ENCODE measurements at places on chromosomes 13 and 19.

- DNase-seq, result no peak
Observed at GRCh38 chr13:38662362-38662761, 24.5 kb upstream of the FREM2 start.

GRCh38 chr13:73722120-73722519 is 412.1 kb downstream of the KLF12 start:
- no peak for DNase-seq

- DNase-seq, result no peak
Observed at GRCh38 chr19:6378041-6378440, 2.3 kb upstream of the PSPN start.

DNA sequence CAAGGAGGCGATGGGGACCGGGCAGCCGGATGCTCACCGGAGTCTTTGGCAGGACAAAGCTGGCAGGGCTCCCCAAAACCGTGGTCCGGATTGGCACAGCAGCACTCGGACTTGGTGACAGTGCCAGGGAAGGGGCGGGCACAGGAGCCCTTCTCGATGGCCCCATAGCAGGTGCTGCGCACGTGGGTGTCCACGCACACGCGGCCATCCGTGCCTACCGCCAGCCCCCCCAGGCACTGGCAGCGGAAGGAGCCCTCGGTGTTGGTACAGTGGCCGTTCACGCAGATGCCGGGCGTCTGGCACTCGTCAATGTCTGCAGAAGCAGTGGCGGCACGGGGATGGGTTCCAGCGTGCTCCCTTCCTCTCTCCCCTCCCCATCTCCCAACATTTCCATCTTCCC is 17.9 kb downstream of the FBN3 start:
- DNase-seq, result no peak

GRCh38 chr13:32448972-32449371 is 21.0 kb upstream of the N4BP2L1 start:
- no peak for DNase-seq

GRCh38 chr13:98941126-98941525 is 36.7 kb downstream of the DOCK9 start:
- peak; percentile 28 for DNase-seq

DNA sequence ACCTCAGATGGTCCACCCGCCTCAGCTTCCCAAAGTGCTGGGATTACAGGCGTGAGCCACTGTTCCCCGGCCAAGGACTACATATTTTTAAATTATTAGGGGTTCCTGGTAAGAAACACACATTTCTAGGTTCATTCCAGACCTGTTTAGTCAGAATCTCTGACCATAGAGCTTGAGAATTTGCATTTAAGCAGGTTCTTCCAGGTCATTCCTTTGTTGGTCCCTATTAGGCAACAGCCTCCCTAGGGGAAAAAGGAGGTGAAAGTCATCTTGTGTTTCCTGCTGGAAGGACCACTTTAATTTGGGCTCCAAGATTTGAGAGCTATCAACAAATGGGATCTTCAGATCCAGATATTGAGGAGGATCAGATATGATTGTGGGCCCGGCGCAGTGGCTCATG is 16.3 kb downstream of the S1PR2 start:
- no peak for DNase-seq

GRCh38 chr13:33537026-33537425 is 251.5 kb upstream of the STARD13 start:
- DNase-seq, result no peak

- DNase-seq, result no peak
Observed at GRCh38 chr19:8904597-8904996, 72.4 kb downstream of the MBD3L1 start.

DNA sequence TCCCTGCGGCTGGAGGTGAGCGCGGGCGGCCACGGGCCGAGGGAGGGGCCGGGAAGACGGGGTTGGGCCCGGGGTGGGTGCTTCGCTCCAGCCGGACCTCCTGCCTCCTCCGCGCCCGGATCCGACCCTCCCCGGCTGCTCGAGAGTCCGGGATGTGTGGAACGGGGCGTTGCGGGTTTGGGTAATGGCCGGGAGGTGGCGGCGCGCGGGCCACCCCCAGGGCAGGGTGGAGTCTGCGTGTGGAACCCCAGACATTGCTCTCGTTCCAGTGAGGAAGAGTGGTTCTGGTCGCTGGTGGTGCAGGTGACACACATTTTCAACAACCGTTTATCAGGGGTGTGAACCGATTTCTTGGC is 38.8 kb downstream of the ARHGEF7 start:
- no peak for DNase-seq

GRCh38 chr19:40815223-40815622 is 16.2 kb downstream of the EGLN2 start:
- DNase-seq, result no peak

GRCh38 chr19:27966390-27966816 is 1246.5 kb downstream of the UQCRFS1 start:
- DNase-seq, result peak; percentile 36

- DNase-seq, result no peak
Observed at GRCh38 chr13:113667771-113668490, 912 bp downstream of the GRK1 start.

- DNase-seq, result no peak
Observed at GRCh38 chr19:39237200-39238184, 7.3 kb downstream of the IFNL3 start.

- no peak for DNase-seq
Observed at GRCh38 chr19:51710163-51710562, 13.6 kb downstream of the HAS1 start.

DNA sequence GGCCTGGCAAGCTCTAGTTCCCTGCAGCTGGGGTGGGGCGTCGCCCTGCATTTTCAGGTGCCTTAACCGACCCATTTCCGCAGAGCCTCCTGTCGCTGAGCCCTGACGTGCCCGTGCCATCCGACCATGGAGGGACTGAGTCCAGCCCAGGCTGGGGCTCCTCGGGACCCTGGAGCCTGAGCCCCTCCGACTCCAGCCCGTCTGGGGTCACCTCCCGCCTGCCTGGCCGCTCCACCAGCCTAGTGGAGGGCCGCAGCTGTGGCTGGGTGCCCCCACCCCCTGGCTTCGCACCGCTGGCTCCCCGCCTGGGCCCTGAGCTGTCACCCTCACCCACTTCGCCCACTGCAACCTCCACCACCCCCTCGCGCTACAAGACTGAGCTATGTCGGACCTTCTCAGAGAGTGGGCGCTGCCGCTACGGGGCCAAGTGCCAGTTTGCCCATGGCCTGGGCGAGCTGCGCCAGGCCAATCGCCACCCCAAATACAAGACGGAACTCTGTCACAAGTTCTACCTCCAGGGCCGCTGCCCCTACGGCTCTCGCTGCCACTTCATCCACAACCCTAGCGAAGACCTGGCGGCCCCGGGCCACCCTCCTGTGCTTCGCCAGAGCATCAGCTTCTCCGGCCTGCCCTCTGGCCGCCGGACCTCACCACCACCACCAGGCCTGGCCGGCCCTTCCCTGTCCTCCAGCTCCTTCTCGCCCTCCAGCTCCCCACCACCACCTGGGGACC is 1.2 kb downstream of the ZFP36 start:
- DNase-seq, result no peak

GRCh38 chr19:39833464-39834286 is at the start of gene DYRK1B:
TSS of gene DYRK1B (minus strand) at chr19:39834162. CDS start at chr19:39831867, 2,295 bp downstream.
- DNase-seq, result peak; percentile 95

- DNase-seq, result no peak
Observed at GRCh38 chr13:44373601-44374347, at the start of gene SERP2. TSS of gene SERP2 (plus strand) at chr13:44373824. CDS start at chr13:44374026, 202 bp downstream.

DNA sequence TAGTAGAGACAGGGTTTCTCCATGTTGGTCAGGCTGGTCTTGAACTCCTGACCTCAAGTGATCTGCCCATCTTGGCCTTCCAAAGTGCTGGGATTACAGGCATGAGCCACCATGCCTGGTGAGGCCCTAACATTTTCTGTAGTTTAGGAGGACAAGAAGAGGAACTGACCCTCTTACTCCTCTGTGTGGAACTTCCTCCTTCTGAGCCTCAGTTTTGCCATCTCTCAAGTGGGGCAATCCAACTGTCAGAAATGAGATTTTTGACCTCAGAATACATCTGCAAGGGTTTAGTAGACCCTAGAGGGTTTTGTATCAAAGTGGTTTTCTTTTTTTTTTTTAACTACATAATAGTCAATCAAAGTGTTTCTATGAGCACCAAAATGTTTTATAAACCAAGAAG is 2.4 kb downstream of the DKKL1 start:
- DNase-seq, result no peak

DNA sequence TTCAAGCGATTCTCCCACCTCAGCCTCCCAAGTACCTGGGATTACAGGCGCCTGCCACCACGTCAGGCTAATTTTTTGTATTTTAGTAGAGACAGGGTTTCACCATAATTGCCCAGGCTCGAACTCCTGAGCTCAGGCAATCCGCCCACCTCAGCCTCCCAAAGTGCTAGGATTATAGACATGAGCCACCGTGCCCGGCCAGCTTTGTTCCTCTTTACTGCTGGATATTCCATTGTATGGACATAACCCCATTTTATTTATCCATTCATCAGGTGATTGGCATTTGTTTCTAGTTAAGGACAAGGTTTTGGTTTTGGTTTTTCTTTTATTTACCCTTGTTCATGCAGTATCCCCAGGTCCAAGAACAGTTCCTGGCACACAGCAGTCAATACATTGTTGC is 4.1 kb upstream of the RPS9 start:
- DNase-seq, result peak; percentile 75

DNA sequence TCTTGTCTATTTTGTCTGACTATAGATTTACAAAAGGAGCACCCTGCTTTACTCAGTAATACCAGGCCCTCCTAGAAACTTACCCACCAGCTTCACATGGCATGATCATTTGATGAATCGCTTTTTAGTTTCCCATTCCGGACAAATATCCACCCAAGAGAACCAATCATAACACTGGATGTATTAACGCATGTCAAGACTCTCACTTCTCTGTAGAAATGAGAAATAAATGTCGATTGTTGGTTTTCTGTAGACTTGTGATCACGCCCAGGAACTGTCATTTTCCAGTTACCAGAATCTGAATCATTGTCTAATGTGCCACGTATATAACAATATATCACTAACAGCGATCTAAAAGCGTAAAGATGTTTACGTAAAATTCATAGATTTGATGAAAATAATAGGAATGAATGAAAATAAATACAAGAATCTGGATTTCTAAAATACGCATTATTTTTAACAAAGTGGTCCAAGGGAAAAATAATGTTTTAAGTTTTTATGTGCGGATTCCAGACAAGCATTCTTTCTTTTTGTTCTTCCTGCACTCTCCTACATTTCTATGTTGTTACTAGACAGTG is 14.0 kb downstream of the CDX2 start:
- DNase-seq, result no peak

DNA sequence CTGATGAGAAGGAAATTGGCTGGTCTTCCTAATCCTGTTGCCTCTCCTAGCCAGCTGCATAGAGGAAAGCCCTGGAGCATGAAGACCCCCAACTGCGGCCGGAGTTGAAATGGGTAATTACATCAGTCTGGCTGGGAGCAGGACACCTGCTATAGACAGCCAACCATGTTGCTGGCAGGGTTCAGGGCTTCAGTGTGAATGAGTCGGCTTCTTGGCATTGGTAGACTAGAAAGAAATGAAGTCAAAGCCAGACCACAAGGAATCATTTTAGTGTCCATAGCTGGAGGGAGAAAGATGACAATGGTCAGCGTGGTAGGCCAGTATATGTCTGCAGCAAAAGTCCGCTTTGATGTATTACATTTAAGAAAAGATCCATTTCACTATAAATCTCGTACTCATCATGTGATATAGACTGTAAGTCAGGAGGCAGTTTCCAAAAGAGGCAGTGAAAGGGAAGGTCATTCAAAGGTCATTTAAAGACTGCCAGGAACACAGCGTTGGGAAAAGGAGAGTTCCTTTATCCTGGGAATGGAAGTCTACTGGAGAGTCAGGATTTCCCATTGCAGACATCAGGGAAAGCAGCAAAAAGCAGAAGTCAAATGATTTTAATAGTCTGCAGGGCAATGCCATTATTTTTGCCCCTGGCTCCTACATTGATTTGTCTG is 262.7 kb downstream of the DNAJC15 start:
- DNase-seq, result no peak

- DNase-seq, result no peak
Observed at GRCh38 chr13:46586751-46587514, 34.0 kb downstream of the LRCH1 start.

DNA sequence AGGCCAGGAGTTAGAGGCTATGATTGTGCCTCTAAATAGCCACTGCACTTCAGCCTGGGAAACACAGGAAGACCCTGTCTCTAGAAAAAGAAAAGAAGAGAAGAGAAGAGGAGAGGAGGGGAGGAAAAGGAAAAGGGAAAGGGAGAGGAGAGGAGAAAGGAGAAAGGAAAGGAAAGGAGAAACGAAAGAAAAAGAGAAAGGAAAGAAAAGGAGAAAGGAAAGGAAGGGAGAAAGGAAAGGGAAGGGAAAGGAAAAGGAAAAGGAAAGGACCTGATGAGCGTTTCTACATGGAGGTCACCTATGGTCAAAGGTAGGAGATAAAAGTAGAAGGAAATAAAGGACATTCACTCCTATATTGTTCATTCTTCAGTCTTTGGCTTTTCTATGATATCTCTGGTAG is 109.1 kb upstream of the TRPC4 start:
- DNase-seq, result no peak

DNA sequence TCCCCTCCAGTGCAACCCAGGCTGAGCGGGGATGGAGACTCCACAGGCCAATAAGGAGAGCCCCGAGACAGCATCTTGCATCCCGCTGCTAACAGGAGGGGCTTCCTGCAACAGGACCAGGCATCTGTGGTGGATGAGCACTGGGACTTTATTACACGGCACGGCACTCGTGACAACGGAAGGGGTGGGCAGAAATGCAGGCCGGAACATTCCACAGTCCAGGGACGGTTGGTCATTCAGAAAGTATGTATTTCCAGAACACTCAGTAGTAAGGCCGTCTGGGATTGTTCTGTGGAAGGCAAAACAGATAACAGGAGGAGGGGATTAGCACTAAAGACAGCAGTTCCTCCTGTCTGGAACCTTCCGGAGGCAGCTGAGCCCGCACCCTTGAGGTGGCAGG is 3.3 kb upstream of the TM6SF2 start:
- no peak for DNase-seq

DNA sequence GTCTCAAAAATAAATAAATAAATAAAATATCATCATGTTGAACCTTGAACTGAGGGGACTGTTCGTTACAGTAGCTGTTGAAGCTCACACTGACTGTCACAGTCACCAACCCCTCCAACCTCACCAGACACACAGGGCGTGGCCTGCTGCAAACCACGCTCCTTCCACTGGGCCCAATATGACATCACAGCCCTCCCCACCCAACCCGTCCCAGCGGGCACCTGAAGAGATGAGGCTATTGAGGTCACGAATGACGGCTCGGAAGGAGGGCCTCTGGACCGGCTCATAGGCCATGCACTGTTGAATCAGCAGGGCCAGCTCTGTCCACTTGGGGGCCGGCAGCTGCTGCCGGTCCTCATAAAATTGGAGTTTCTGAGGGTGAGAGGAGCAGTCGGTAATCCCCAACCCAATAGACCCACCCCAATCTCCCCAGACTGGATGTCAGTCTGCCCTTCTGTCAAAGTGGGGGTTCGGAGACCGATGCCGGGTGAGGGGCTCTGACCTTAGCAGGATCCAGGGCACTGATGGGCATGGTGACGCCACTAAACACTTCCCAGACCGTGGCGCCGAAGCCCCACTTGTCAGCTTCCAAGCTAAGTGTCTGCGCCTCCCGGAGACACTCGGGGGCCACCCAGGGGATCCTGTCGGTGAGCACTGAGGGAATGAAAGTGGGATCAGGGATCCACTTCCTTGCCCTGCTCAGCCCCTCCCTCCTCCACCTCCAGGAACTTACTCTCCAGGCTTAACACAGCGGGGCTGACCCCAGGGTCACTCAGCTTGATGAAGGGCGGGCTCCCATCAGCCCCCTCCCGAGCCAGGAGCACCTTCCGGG is 13.2 kb downstream of the JAK3 start:
- no peak for DNase-seq

- DNase-seq, result no peak
Observed at GRCh38 chr19:45276284-45276687, 25.2 kb downstream of the MARK4 start.

- DNase-seq, result no peak
Observed at GRCh38 chr19:12789098-12789903, 2.0 kb upstream of the JUNB start.

- peak; percentile 30 for DNase-seq
Observed at GRCh38 chr19:8004723-8005513, 523 bp downstream of the ELAVL1 start.
